ENCODE measurements at places on chromosomes 16 and 17.

DNA sequence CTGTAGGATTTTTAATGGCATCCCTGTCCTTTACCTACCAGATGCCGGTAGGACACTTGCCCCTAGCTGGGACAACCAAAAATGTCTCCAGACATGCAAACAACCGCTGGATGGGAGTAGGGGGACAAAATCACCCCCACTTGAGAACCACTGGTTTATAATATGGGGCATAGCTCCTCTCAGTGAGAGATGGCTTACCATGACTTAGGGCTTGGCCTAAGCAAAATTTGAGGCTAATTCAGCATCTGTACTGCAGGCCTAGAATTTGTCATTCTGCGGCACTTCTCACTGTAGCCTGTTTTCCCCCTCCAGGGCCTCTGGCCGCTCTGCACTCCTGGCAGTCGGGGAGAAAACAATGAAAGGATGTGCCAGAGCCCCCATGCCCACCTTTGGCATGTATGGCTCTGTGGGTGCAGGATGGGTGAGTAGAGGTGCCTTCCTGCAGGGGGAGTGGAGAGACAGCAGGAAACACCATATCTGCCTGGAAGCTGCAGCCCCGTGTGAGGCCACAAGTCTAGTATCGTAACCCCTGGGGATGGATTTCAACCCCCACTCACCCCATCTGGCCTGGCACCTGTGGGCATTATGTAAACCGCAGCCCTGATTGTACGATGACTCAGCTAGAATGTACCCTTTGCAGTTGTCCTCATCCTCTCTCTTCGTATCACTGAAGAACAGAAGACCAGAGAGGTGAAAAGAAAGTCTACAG is 268.1 kb downstream of the SOX9 start:
- no peak for DNase-seq

DNA sequence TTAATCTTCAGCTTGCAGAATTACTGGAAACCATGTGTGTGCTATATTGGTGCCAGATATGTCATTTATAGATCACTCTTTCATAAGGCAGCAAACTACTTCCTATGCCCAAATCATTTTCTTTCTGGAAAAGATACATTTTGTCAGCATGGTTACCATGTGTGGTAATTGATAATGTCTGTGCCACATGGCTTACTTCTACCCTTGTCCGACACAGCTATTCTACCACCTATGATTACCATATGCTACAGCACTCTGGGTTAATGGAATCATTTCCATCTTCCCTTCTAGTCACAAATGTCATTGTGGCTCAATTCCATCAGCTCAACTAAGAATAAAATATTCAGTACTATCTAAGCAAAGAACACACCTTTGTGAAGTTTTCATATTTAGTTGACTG is 8.0 kb upstream of the PPM1E start:
- no peak for DNase-seq

- peak; percentile 2 for DNase-seq
These were observed 105.5 kb downstream of the MYO1D start for GRCh38 chr17:32771396-32771795.

- peak; percentile 13 for DNase-seq
These were observed 4.8 kb downstream of the ATP2A3 start for GRCh38 chr17:3959295-3959899.

- DNase-seq, result no peak
These were observed 155.9 kb upstream of the HSBP1 start for GRCh38 chr16:83651871-83652270.

DNA sequence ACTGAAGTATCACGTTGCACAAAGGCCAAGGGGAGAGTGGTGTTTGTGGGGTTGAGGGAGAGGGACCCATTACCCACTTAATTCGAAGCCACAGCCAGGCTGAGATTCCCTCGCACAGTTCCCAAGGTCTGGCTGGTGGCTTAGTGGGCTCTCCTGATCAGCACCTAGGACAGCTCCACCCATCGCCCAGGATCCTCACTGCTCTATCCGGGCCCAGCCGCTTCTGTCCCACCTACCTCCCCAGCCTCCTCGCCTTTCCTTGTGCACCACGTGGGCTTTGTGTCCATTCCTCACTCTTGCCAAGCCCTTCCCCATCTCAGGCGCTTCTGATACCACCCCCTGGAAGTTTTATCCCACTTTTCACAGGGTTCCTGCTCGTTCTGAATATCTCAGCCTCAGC is 163.5 kb downstream of the CCT6B start:
- DNase-seq, result peak; percentile 16

- DNase-seq, result no peak
These were observed 27.6 kb downstream of the NMT1 start for GRCh38 chr17:45088741-45089140.
